ENCODE measurements at places on chromosomes 7 and 10. TPM values are rescaled to one million over a fixed set of nuclear protein-coding genes. Genes with fewer than 3 reads are reported as not detected.

The OR2A42 gene
- polyA plus RNA-seq, result not detected

The SPAM1 gene
- polyA plus RNA-seq, result not detected

The TSPAN13 gene
- polyA plus RNA-seq, result 41.5 TPM

The AS3MT gene
- 6.4 TPM for polyA plus RNA-seq

The TEX36 gene
- polyA plus RNA-seq, result not detected

The NRCAM gene
- 1.6 TPM for polyA plus RNA-seq

The PCLO gene
- 0.70 TPM for polyA plus RNA-seq

The UPK3B gene
- polyA plus RNA-seq, result 4.0 TPM

The FXYD4 gene
- polyA plus RNA-seq, result 6.0 TPM

The HYAL4 gene
- polyA plus RNA-seq, result 0.78 TPM

The CASP2 gene
- polyA plus RNA-seq, result 5.0 TPM

The CRCP gene
- polyA plus RNA-seq, result 28.3 TPM

The FAM25G gene
- not detected for polyA plus RNA-seq

The ANKRD61 gene
- polyA plus RNA-seq, result not detected

The CYP2C19 gene
- polyA plus RNA-seq, result 0.33 TPM

The PTPN12 gene
- 35.6 TPM for polyA plus RNA-seq

The GRIFIN gene
- polyA plus RNA-seq, result not detected

The OR13A1 gene
- 0.40 TPM for polyA plus RNA-seq

The TMEM26 gene
- 0.15 TPM for polyA plus RNA-seq

The ATOH7 gene
- not detected for polyA plus RNA-seq

The SPDYE8 gene
- not detected for polyA plus RNA-seq

The STEAP2 gene
- 9.2 TPM for polyA plus RNA-seq

The DEPP1 gene
- polyA plus RNA-seq, result 24.4 TPM

The ZNF722 gene
- not detected for polyA plus RNA-seq

The BBS9 gene
- 4.4 TPM for polyA plus RNA-seq

The TMEM270 gene
- not detected for polyA plus RNA-seq

The FFAR4 gene
- not detected for polyA plus RNA-seq

The CDK5 gene
- polyA plus RNA-seq, result 8.3 TPM

The ZCWPW1 gene
- 4.9 TPM for polyA plus RNA-seq

The SNX13 gene
- polyA plus RNA-seq, result 6.0 TPM

The LIPN gene
- polyA plus RNA-seq, result not detected

The OR2A1 gene
- polyA plus RNA-seq, result not detected

The EBLN1 gene
- not detected for polyA plus RNA-seq

The PNLIPRP1 gene
- polyA plus RNA-seq, result 9.2 TPM

The IFIT1 gene
- polyA plus RNA-seq, result 5.0 TPM

The MACC1 gene
- 2.2 TPM for polyA plus RNA-seq

The CARD11 gene
- 1.7 TPM for polyA plus RNA-seq

The LRRC17 gene
- 2.7 TPM for polyA plus RNA-seq

The PIP gene
- polyA plus RNA-seq, result 0.45 TPM

The TAS2R41 gene
- polyA plus RNA-seq, result not detected

The HOXA13 gene
- polyA plus RNA-seq, result not detected

The IDI2 gene
- polyA plus RNA-seq, result not detected

The GJD4 gene
- not detected for polyA plus RNA-seq

The PDZD7 gene
- 0.20 TPM for polyA plus RNA-seq

The RBP3 gene
- not detected for polyA plus RNA-seq

The RSPH10B2 gene
- polyA plus RNA-seq, result not detected

The HNRNPA2B1 gene
- 413 TPM for polyA plus RNA-seq

The LRIT1 gene
- polyA plus RNA-seq, result not detected

The CREB3L2 gene
- 6.6 TPM for polyA plus RNA-seq

All from stomach (tissue), 19 donors.